ENCODE measurements at places on chromosomes 11 and 22.
A peak's percentile ranks its signal among the peaks of the same experiment; 100 is the strongest.

DNA sequence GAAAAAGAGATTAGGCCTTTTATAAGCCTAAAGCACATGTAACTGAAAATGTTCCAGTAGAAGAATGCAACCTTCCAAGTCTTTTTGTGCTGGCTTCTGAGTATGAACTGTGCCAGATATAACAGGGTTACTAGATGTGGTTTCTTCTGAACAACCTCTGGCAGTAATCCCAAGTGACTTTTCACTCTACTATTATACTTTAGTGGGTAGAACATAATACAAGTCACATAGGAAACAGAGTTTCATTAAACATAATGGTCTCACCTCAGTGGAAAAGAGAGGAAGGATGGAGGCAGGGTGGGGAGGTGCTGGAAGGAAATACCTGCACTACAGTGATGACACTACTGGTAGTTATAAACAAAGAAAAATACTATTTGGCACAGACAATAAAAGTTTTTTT lies 81.3 kb downstream of the PHF21A start:
- peak; percentile 13 for DNase-seq

DNA sequence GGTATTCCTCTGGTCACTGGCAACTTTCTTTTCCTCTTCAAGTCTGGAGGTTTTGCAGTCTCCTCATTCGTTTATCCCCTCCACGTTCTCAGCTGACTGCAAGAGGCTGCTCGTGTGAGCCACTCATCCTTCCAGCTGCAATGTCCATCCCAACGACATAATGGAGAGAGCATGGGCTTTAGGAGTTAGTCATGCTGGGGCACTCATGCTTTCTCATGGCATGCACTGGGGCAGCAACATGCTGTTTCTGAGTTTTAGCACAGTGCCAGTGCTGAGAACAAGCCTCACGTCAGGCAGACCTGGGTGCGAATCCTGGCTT lies 7.1 kb downstream of the DCPS start:
- DNase-seq, result no peak

DNA sequence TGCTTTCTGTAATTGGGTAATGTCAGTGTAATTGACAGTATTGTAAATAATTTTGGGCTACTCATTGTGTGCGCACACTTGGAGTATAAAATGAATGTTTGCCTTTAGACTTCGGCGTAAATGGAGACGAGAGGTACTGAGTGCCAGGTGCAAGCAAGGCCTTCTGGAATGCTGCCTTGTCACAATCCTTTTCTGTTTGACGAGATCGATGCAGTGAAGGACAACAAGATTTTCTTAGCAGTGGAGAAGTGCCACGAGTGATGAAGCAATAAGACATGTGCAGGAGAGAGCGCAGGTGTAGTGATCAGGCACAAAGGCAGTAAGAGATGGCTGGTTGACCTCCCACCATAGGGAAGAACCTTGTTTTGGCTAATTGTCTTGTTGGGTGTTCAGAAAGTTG lies 67.5 kb downstream of the DDX10 start:
- DNase-seq, result no peak

GRCh38 chr11:57457643-57458023 lies 2.7 kb upstream of the RTN4RL2 start:
- no peak for DNase-seq

DNA sequence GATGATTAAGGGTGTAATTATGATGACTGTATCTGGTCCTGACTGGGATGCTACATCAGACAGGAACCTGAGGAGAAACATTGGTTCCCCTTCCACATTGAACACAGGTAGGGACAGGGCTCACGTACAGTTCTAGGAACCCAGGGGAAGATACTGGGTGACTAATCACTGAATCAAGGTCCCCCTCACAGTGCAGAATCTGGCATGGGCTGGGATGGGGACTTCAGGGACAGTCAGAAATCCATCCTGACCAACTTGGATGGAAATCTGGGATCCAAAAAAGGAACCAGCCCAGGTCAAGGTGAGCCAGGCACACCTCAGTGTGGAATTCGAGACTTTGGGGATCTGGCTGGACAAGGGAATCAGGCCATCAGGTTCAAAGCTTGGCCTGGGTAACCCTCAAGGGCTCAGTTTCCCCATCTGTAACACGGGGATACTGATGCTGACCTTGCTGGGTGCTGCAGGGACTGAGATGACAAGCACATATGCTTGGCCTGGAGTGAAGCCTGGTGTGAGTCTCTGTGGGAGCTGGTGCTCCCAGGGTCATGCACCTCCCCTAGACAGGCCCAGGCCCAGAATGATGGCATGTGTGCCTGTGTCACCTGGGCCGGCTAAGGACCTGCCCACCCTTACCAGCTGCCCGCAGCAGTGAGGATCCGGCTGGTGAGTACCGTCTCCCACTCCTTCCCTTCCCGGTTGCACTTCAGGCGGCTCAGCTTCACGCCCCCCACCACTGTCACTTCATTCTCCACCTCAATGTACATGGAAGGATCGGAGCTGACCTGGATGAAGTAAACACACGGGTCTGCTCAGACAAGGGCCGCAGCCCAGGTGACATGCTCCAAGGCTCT lies 67.4 kb upstream of the CLTCL1 start:
- DNase-seq, result no peak

GRCh38 chr11:132043714-132044113 lies 673.3 kb downstream of the NTM start:
- DNase-seq, result no peak

DNA sequence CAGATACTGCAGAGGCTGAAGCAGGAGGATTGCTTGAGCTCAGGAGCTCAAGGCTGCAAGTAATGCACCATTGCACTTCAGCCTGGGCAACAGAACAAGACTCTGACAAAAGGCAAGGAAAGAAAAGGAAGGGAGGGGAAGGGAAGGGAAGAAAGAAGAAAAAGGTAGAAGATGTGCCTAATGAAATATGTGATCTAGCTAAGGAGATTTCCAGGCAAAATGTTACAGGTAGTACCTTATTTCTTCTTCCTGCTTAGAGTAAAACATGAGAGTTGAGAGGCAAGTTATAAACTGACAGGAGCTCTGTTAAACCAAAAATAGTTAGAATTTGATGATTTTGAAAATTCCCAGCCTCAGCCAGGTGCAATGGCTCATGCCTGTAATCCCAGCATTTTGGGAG lies 4.7 kb upstream of the PELI3 start:
- no peak for DNase-seq

GRCh38 chr11:22192642-22193347 lies at the start of gene ANO5:
TSS of gene ANO5 (plus strand) at chr11:22193085. CDS start at chr11:22193493, 408 bp downstream.
- peak; percentile 26 for DNase-seq
